ENCODE measurements at places on chromosomes 6 and 20.

- DNase-seq: no peak
Measured at GRCh38 chr20:20491110-20491783, 123.3 kb downstream of the INSM1 start.

DNA sequence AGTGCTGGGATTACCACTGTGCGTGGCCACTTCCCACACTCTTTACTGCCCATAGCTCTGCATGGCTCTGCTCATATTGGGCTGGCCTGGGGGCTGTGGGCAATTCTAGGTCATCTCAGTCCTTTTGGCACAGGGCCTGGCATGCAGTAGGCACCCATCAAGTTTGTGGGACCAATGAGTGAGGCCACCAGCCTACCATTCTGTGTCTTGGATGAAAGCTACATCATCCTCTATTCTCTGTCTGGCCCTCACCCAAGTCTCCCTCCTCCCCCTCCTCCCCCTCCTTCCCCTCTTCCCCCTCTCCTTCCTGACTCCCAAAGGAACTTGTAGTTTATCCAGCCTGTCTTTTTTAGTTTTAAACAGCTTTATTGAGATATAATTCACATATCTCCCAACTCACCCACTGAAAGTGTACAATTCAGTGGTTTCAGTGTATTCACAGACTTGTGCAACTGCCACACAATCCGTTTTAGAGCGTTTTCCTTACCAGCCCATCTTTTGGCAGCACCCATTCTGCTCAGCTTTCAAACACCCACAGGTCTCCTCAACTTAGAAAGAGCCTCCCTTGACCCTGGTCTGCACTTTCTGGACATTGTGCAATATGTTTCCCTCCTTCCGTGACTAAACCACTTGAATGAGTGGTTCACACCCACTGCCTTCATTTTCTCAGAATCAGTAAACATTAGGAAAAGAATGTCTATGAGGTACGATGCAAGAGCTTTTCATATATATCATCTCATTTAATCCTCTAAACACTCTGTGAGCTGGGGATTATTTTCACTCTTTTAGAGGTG is 21.5 kb upstream of the MRPS18A start:
- no peak for DNase-seq

GRCh38 chr6:21610341-21610740 is 16.8 kb downstream of the SOX4 start:
- no peak for DNase-seq

- DNase-seq: no peak
Measured at GRCh38 chr20:3318226-3318884, 79.4 kb upstream of the SLC4A11 start.

- no peak for DNase-seq
Measured at GRCh38 chr6:36751833-36752186, 54.2 kb downstream of the RAB44 start.

DNA sequence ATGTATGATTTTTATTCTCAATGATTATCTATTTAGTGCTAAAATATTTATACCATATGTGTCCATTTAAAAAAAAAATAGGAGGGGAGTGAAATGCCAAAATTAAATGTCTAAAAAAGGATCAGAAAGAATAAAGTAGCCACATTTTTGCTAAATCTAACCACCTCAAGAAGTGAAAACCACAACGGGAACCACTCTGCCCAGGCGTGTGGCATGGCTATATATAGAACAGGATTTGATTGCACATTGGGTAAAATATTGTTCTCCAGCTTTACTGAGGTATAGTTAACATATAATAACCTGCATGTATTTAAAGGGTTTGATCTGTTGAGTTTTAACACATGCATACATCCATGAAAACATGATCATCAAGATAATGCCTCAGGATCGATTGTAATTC is 19.0 kb upstream of the AFDN start:
- DNase-seq: no peak

DNA sequence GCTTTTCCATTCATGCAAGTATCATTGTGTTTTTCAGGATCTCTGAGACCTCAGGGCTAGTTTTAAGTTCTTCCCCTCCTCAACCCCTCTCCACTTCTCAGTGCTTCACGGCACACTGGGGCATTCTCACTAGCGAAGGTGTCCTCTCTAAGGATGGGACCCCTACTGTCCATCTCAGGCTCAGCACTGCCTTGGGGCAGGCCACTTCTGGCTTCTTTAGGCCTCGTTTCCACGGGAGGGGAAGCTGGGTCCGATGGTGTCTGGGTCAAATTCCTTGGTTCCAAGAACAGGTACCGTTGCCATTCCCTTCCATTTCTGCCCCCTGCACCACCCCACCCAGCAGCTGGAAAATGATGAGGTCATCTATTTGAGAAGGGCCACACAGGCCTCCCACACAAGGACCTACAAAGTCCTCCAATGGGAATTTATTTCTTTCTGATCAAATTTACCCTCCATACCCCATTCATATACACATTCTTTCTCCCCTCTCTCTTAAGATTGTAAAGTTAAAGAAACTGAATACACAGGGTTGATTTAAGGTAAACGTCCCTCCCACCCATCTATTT is 17.2 kb downstream of the GNAS start:
- no peak for DNase-seq

- no peak for DNase-seq
Measured at GRCh38 chr20:5268449-5268848, 48.3 kb downstream of the PROKR2 start.

DNA sequence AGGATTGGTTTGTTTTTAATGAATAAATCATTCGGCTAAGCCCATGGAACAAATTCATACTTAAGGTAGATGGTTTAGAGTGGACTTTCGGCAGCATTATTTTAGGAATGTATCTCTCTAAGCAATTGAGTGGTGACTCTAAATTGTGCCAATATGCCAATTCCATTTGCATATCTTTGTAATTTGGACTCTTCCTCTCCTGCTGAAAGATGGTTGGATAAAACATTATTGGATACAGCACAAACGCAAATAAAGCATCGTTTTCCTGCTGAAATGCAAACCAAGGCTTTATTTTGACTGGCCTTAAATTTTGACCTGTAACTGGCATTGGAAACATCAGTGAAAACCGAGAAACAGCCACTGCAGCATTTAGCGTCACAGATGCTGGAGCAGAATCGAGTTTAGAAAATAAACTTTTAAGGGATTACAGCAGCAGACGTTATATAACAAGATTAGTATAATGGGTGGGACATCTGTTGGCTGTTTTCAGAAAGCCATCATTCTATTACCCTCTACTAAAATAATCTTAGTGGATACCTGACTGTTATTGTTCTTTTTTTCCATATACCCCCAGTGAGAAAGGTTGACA is 726.0 kb downstream of the KIF16B start:
- no peak for DNase-seq
